ENCODE measurements at places on chromosomes 16 and 17. TPM values are rescaled to one million over a fixed set of nuclear protein-coding genes. Genes with fewer than 3 reads are reported as not detected.

- no peak for DNase-seq
Observed at GRCh38 chr17:55642741-55643140, 79.9 kb downstream of the TMEM100 start.

DNA sequence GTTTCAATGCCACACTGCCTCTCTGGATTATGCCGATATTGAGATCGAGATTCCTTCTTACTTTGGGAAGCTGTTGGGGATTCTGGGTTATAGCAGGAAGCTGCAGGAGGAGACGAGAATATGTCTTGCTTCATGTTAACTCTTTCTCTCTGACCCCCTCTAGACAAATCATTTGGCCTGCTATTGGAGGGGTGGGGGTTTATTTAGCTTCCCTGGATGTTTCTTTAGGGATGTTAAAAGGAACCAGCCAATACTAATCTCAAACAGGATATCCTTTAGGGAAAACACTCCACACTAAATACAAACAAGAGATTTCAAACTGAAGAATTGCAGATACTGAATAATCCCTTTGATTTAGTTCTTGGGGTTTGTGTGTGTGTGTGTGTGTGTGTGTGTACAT, 102.6 kb downstream of the TMEM100 start:
- no peak for DNase-seq

Gene NOG
- 0.60 TPM for total RNA-seq

GRCh38 chr17:30573603-30574175, 96.5 kb downstream of the GOSR1 start:
- DNase-seq = peak; percentile 9

GRCh38 chr16:1193143-1193824, 31.8 kb downstream of the TPSG1 start:
- DNase-seq = no peak

Gene GP1BA
- total RNA-seq = not detected

GRCh38 chr17:39094607-39095308, 56.7 kb downstream of the PLXDC1 start:
- DNase-seq = no peak

Gene DOC2B
- total RNA-seq = 23.5 TPM

GRCh38 chr16:11748404-11749254, 6.0 kb upstream of the TXNDC11 start:
- DNase-seq = no peak

DNA sequence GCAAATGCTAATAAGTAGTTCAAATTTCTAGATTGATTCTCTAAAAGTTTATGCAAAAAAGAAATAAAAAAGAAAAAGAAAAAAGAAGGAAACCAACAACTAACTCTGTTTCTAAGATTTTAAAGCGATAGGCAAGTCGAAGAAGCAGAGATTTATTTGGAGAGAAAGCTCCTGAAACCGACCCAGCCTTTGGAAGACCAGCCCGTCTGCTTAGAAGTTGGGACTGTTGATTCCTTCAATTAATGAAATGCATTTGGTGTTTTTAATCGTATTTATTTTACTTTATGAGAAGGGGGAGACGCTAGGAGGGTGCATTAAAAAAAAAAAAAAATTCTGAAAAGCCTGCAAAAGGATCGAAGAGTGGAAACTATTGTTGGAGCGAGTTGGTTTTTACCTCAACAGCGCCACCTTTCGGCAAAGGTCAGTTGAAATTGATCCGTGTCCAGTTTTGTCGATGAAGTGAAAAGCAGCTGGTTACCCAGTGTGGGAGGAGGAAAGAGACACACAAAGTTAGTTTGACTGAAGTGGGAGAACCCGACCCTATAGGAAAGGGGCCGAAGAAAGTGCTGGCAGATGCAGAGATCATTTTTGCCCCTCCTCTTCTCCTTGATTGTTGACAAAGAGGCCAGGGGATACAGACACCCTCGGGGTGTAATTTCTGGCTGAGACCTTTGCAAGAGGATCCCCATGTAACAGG, 1.5 kb upstream of the MAF start:
- peak; percentile 92 for DNase-seq

Gene CDC42EP4
- total RNA-seq = 70.8 TPM

Gene ALOX15
- total RNA-seq = 1.2 TPM

Gene ZACN
- not detected for total RNA-seq

DNA sequence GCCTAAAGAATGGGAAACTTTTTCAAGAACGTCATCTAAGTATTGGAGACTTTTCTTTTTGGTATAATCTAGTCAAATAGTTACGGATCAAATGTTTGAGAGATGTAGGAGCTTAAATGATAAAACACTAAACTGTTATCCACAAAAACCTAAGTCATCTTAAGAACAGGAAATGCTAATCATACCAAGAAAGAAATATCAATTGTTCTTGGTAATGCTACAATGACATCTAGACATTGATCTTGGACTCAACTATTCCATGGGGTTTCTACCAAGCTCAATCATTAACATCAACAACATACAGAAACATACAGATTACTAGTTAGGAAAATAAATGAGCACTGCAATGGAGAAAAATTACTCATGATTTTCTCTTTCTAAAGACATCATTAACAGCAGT, 3.8 kb downstream of the NUDT21 start:
- no peak for DNase-seq

Measured in ureter (tissue), 1 donor.